ENCODE measurements at places on chromosomes 2 and 18. TPM values are rescaled to one million over a fixed set of nuclear protein-coding genes. Genes with fewer than 3 reads are reported as not detected.

NR4A2 gene
- 0.10 TPM for total RNA-seq

VWA3B gene
- total RNA-seq: not detected

DNA sequence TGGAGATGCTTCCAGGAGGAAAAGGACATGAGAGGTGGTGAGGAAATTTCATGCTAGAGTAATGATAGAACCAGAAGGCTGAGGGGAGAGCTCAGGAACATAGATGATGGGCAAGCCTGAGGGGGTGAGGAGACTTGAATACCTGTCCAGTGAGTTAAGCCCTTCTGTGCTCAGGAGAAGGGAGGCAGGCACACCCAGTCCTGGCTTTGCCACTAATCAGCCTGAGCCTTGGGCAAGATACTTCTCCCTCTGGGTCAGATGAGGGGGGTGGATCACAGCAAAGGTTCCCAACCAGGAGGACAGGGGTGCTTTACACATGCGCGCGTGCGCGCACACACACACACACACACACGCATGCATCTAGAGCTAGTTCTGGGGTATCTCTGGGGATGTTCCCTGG lies 151.6 kb upstream of the MSH6 start:
- DNase-seq: no peak

DNA sequence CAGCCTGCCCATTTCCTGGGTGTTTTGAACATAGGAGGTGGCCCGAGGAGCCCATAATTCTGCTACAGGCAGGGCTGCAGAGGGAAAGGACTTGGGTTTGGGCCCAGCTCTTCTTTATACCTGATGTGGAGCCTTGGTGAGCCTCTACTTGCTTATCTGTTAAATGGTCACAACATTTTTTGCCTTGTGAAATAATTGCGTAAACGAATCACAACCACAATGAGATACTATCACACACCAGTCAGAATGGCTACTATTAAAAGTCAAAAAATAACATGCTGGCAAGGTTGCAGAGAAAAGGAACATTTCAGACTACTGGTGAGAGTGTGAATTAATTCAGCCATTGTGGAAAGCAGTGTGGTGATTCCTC lies 4.1 kb upstream of the FABP1 start:
- DNase-seq: no peak

GRCh38 chr18:46152808-46153617 lies 48.8 kb downstream of the HAUS1 start:
- peak; percentile 63 for DNase-seq

Measured in A172 (cell line).